Nephron progenitor cell (in vitro differentiated cells): ENCODE measurements at places on chromosomes 1 and 21.

- DNase-seq, result no peak
Measured at GRCh38 chr1:240385985-240386978, 225.7 kb downstream of the GREM2 start.

DNA sequence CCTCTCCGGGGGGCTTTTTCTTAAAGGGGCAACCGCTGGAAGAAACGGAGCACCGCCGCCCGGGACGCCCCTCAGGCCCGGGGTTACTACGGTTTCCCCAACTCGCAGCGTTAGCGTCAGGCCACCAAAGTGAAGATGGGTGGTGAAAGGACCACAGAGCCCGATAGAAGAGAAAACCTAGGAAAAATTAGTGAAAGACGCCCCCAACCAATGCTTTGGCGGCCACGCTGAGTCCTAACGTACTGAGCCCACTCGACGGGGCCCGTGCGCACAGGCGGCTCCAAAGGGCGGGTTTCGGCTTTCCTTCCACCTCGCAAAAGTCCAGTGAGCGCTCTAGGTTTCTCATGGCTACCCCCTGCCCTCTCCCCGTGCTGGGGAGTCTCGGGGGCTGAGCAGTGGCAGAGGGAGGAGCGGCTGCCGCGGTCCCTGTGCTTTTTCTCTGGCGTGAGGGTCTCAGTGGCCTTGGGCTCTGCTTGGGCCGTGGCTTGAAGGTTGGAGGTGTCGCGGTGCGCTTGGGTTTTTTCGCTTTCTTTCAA lies 12.2 kb upstream of the SPEN start:
- DNase-seq, result no peak

- DNase-seq, result no peak
Measured at GRCh38 chr1:104853276-104853675, 1103.6 kb downstream of the AMY1C start.

GRCh38 chr1:4677608-4678007 lies 23.2 kb downstream of the AJAP1 start:
- DNase-seq, result no peak

GRCh38 chr1:208182880-208183645 lies 61.1 kb downstream of the PLXNA2 start:
- DNase-seq, result peak; percentile 25

DNA sequence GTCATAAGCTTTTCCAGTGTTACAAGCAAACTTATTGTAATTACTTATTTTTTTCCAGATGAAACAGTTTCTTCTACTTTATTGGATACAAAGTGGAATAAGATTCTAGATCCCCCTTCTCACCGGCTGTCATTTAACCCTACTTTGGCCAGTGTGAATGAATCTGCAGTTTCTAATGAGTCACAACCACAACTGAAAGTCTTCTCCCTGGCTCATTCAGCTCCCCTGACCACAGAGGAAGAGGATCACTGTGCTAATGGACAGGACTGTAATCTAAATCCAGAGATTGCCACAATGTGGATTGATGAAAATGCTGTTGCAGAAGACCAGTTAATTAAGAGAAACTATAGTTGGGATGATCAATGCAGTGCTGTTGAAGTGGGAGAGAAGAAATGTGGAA lies 95.5 kb downstream of the ZFYVE9 start:
- no peak for DNase-seq

- DNase-seq, result peak; percentile 62
Measured at GRCh38 chr1:54480525-54480848, 67.5 kb upstream of the ACOT11 start.

GRCh38 chr1:109912873-109913272 lies 2.2 kb downstream of the CSF1 start:
- DNase-seq, result no peak

- no peak for DNase-seq
Measured at GRCh38 chr1:166379447-166379846, 212.6 kb upstream of the FAM78B start.

DNA sequence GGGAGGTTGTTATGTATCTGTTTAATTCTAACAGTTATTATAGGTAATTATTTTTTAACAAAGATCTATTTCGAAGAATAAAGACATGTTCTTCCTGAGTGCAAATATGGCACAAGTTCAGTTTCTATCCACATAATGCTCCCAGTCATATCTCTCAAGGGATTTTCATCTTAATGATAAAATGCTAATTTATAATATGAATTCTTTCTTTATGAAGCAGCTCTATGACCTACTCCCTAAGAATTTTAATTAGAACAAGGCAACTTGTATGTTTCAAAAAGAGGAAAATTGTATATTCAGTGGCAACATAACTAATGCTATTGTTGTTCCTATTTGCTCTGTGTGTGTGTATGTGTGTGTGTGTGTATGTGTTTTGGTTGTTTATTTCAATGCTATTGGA lies 1222.1 kb upstream of the NCAM2 start:
- no peak for DNase-seq

DNA sequence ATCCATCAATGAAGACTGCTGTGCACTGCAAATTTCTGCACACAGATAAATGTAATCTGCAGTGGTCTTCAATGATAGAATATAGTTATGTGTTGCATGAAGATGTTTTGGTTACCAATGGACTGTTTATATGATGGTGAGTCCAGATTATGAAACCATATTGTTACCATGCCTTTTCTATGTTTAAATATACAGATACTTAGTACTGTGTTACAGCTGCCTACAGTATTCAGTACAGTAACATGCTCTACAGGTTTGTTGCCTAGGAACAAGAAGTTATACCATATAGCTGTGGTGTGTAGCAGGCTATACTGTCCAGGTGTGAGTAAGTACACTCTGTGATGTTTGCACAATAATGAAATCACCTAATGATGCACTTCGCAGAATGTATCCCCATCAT lies 40.8 kb downstream of the SORT1 start:
- DNase-seq, result no peak

DNA sequence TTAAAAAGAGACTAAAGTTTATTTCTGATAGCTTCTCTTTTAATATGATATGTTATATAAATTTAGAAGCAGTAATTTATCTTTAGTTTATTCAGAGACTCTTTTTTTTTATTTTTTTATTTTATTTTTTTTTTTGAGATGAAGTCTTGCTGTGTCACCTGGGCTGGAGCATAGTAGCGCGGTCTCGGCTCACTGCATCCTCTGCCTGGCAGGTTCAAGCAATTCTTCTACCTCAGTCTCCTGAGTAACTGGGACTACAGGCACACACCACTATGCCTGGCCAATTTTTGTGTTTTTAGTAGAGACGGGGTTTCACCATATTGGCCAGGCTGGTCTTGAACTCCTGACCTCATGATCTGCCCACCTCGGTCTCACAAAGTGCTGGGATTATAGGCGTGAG lies 89.6 kb downstream of the DISP1 start:
- no peak for DNase-seq

DNA sequence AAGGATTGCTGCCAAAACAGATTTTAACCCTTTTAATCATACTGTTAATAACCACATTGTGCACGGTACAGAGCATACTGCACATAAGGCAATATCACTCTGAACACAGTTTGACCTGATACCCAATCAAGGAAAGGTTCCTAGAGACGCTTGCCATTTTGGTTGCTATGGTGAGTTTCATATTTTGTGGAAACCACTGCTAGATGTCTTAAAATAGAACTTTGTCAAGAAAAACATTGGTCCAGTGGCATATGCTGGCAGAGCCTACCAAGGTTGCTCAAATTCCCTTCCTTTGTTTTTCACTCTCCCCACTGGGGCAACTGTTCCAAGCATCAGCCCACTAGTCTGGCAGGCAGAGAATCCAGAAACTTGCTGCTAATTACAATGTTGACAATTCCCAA lies 114.8 kb upstream of the DPYD start:
- DNase-seq, result no peak

DNA sequence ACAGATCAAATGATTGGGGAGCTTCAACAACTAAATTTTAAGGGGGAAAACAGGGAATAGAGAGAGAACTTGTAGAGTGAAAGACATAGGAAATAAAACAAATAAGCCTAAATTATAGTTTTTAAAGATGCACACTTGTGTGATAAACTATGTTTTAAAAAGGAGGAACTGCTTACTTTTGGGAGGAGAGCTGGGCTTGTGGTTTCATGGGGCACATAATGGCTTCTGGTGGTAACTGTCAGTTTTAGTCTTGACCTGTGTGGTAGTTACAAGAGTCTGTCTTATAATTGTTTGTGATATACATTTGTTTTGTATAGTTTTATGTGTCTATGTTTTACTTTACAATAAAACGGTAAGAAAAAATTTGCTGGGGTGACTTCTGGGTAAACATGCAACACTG lies 165.3 kb downstream of the COL24A1 start:
- DNase-seq, result no peak

DNA sequence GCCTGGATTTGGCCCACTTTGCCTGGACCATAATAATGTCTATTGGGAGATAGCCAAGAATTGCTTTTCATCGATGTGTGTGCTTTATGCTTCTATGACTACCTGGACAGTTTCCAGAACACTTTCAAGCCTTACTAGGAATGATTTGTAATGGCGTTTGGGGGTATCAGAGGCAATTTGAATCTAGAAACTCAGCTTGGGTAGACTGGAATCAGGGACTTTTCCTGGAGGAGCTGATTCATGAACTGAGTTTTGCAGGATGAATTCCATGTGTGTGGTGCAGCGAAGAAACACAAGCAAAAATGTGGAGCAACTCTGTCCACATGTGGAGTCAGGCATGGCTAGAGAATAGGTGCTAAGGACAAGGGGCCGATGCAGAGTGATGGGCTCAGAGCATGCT lies 11.9 kb upstream of the TMEM61 start:
- DNase-seq, result no peak

GRCh38 chr21:35732788-35733187 lies 327.5 kb downstream of the SETD4 start:
- DNase-seq, result no peak

DNA sequence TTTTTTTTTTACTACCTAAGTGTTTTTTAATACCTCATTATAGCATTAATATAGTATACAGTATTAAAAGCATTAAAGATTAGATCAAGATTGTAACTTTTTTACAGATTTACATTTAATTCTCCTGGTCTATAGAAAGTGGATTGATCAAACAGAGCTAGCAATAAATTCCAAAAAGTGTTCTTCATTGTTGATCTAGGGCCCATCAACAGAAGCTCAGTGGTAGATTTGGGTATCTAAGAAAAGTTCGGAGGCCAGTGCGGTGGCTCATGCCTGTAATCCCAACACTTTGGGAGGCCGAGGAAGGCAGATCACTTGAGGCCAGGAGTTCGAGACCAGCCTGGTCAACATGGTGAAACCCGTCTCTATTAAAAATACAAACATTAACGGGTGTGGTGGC lies 12.5 kb downstream of the NUP210L start:
- no peak for DNase-seq

GRCh38 chr1:203278082-203278884 lies 27.0 kb upstream of the BTG2 start:
- DNase-seq, result peak; percentile 63

DNA sequence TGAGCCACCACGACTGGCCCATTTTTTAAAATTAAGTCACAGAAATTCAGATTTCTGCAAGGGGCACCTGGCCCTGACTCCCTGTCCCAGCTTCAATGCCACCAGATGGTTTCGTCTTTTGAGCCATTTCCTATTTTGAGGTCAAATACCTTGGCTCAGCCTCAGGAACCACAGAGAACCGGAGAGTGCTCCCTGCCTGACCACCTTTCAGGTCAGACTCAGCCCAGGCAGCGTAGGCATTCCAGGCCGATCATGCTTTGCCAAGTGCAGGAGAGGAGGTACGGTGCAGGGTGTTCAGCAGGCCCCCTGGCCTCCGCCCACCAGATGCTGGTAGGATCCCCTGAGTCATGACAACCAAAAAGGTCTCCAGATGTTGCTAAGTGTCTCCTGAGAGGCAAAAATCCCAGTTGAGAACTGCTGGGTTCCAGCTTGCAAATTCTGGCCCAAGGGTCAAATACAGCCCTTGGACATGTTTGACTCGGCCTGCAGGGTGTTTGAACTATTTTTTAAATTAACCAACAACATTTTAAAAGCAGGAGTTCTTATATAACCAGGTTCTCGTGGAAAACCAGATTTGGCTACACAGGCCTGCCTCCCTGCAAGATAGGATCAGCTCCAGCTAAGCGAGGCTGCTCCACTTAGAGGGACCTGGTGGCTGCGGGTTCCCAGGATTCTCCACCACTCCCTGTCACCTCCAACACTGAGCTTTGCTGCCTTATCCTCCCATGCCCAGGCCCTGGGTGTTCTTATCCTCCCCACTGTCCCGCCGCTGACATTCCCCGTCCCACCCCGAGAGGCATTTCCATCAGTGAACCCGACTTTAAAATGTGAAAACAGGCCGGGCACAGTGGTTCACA lies 61.9 kb upstream of the TARDBP start:
- DNase-seq, result no peak

- no peak for DNase-seq
Measured at GRCh38 chr1:220892997-220893700, 13.9 kb downstream of the HLX start.

GRCh38 chr1:95561346-95561745 lies 327.3 kb downstream of the RWDD3 start:
- no peak for DNase-seq

- DNase-seq, result no peak
Measured at GRCh38 chr1:48492392-48492791, 20.4 kb upstream of the SPATA6 start.

DNA sequence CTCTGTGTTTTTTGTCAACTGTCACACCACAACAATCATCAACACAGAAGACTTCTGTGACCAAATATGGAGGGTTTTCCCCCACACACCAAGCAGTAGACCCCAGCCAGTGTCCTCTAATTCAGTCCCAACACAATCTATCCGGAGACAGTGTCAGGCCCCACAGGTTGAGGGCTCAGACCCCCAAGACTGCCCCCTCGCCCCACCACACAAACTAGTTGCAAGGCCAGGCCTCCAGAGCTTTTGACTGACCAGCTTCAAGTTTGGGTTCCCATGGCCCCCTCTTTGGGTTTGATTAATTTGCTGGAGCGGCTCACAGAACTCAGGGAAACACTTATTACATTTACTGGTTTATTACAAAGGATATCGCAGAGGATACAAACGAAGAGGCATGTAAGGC lies 37.2 kb downstream of the NEK2 start:
- DNase-seq, result no peak

DNA sequence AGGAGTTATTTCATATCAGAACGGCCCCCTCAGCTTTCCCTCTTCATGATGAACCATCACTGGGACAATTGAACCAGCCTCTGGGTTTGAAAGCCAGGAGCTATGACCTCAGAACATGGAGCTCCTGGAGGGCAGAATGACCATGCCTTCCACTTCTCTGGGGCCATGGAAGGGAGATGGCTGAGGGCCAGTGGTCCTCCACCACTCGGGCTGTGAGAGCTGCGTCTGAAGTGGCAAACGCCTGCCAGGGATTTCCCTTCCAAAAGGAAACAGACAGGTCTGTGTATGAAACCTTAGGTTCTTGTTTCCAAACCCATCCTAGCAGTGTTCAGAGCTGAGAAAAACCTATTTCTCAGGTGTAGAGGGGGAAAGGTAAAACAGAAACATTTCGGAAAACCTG lies 22.5 kb downstream of the PKP1 start:
- DNase-seq, result no peak

- no peak for DNase-seq
Measured at GRCh38 chr1:164310166-164310565, 248.8 kb upstream of the PBX1 start.
